ENCODE measurements at places on chromosomes 13 and 19.

GRCh38 chr13:98923641-98924397 is 54.0 kb downstream of the DOCK9 start:
- no peak for DNase-seq

GRCh38 chr13:110329798-110330461 is 22.8 kb downstream of the COL4A2 start:
- no peak for DNase-seq

- no peak for DNase-seq
These were observed 1092.9 kb downstream of the SLITRK5 start for GRCh38 chr13:88764103-88764502.

DNA sequence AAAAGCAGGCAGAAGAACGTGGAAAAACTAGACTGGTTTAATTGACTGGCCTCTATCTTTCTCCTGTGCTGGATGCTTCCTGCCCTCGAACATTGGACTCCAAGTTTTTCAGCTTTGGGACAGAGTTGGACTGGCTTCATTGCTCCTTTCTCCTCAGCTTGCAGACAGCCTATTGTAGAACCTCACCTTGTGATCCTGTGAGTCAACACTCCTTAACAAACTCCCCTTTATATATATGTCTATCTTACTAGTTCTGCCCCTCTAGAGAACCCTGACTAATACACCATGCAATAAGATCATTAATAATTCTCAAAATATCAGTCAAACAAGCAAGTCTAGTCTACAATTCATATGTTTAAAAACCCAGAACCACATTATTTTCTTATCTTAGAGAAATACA is 662.4 kb downstream of the TBC1D4 start:
- DNase-seq = no peak

GRCh38 chr13:59210543-59210942 is 953.2 kb downstream of the DIAPH3 start:
- DNase-seq = no peak

- DNase-seq = no peak
These were observed 18.6 kb upstream of the ADPRHL1 start for GRCh38 chr13:113471844-113472243.

- no peak for DNase-seq
These were observed 17.7 kb downstream of the WTIP start for GRCh38 chr19:34499155-34499834.

DNA sequence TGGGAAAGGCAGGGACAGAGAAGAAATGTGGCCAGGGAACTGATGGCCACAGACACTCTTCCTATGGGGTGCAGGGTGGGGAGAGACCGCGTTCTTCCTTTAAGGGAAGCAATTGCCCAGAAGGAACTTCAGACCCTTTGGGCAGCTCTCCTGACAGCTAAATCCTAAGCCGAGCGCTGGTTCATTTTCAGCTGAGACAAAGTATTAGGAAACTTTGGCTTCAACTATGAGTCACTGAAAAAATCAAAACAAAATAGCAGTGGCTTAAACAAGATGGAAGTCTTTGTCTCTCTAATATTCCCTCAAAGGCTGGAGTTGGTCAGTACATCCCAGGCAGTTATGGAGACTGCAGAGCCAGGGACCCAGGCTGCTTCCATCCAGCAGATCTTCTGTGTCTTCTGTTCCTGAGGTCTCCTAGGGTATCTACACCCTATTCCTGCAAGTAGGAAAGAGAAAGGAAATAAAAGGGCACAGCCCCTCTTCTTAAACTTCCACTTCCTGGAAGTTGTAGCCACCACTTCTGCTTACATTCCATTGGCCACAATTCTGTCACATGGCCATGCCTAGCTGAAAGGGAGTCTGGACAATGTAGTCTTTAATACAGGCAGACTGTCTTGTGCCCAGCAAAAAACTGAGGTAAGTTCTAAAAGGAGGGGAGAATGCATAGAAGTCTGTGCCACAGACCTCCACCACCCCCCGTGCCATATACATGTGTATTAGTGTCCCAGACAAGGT is 163.5 kb downstream of the KATNAL1 start:
- DNase-seq = no peak

DNA sequence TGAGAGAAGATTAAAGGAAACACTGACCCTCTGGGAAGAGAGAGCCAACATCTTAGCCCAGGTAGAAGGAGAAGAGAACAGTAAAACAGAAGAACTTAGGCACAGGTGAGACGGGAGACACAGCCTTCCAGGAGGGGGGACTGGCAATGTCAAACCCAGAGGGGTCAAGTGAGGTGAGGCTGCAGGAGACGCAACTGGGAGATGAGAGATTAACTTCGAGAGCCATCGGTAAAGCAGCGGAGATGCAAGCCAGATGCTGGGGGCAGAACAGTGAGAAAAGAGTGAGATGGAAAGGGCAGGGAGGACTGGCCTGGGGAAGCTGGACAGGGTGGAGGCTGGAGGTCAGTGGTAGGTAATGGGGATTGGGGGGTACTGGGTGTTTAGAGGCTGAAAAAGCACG is 5.2 kb downstream of the INSR start:
- DNase-seq = no peak

- DNase-seq = no peak
These were observed 134.4 kb downstream of the USP12 start for GRCh38 chr13:27037171-27037570.

DNA sequence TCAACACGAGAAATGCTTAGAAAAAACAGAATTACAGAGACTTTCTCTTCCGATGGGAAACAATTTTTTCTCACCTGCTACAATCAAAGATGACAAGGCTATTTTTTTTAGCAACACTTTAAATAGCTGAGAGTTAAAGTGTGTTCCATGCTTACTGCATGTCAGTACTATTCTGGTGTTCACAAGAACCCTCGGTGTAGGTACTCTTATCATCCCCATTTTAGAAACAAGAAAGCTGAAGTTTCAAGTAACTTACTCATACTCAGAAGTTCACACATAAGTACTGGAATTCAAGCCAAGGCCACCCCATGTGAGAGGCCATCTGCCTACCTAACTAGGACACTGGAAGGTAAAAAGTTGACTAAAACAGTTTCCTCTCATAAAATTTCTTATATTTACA is 9.0 kb upstream of the TNFRSF19 start:
- DNase-seq = no peak

DNA sequence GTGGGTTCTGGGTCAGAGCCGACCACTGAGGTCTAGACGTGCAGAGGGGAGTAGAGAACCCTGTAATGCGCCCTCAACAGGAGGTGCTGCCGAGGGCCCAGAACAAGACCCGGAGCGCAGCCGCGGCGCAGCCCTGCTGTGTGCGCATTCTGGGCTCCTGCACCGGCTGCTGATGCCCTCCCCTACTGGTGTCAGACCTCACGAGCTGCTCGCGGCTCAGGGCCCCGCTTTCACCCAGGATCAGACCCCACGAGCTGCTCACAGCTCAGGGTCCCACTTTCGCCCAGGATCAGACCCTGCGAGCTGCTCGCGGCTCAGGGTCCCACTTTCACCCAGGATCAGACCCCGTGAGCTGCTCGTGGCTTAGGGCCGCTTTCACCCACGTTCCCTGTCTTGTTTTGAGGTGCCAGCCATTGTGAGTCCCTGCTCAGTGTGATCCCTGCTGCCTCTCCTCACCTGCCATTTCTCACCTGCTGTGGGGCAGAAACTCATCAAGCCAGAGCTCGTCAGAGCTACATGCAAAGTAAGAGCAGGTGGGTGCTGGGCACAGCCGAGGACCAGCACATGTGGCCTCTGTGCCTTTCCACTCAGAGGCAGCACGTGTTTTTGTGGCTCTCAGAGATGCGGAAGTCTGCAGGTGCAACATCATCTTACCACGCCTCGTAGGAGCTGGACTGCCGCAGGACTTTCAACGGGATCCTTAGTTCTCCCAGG is 47.0 kb upstream of the C13orf46 start:
- DNase-seq = no peak

DNA sequence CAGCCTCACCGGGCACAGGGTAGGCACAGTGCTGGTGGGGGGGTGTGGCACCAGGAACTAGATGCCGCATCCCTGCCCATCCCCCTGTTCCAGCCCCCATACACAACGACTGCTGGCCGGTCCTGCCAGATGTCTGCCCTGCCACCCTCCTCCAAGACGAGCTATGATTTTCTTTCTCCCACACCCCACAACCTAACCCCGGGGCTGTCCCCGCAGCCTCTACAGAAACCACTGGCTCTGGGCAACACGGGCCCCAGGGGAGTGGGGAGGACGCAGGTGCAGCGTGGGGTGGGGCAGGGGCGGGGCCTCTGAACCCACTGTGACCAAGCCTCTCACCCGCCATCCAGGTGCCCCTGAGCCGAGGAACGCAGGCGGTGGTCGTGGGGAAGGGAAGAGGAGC is 15.5 kb downstream of the PGLS start:
- no peak for DNase-seq

DNA sequence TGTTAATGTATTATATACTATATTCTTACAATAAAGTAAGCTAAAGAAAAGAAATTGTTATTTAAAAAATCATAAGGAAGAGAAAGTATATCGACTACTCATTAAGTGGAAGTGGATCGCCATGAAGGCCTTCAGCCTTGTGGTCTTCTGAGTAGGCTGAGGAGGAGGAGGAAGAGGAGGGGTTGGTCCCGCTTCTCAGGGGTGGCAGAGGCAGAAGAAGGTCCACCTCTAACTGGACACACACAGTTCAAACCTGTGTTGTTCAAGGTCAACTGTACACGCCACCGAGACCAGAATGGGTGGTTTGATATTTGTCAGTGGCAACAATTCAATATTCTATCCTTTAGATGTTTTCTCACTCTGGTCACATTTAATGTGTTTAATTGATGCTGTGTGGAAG is 67.2 kb downstream of the ALOX5AP start:
- no peak for DNase-seq

DNA sequence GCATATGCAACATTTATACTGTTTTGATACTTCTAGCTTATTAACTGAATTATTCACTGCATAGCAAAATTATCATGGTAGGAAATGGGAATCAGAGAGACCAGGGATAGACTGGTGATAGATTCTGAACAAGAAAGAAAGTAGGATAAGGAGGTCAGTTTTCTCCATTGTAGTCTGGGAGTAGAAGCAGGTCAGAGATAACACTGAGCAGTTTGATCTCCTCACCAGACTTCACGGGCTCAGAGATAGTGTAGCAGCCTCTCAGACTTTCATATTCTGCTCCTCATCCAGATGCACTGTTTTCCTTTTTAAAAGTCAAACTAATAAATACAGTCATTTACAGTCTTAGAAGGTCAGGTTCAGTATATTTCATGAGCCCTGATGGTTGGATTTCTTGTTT is 56.0 kb upstream of the MYO16 start:
- DNase-seq = no peak

DNA sequence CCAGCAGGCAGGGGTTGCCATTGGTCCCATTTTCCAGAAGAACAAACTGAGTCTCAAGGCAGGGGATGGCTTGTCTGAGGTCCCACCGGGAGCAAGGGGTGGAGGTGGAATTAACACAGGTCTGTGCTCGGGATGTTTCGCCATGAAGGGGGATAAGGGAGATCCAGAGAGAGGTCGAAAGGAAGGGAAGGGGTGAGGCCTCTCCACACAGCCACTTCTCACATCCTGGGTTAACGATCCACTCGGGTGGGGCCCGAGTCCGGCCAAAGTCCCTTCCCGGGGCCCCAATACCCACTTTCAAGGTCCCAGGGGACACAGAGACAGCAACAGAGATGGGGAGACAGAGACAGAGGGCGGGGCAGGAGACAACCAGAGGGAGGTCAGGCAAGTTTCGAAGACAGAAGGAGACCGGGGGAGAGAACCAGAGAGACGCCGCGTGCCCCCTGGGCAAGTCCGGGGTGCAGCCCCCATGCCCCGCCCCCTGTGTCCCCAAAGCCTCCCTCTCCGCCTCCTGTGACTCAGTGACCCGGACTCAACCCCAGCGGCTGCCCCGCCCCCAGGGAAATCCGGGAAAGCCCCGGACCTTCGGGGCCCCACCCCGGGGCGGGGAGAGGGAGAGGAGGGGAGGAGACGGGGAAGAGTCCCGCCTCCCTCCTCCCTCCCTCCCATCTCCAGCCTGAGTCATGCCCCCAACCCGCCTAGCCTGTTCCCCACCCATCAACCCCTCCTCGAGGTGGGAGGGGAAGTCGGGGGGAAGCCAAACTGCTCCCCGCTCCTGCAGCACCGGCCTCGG is 1.4 kb upstream of the BCL3 start:
- DNase-seq = peak; percentile 96

GRCh38 chr13:39302820-39303219 is 264.6 kb downstream of the NHLRC3 start:
- DNase-seq = no peak

- no peak for DNase-seq
These were observed 795.0 kb downstream of the DIAPH3 start for GRCh38 chr13:59368693-59369092.

DNA sequence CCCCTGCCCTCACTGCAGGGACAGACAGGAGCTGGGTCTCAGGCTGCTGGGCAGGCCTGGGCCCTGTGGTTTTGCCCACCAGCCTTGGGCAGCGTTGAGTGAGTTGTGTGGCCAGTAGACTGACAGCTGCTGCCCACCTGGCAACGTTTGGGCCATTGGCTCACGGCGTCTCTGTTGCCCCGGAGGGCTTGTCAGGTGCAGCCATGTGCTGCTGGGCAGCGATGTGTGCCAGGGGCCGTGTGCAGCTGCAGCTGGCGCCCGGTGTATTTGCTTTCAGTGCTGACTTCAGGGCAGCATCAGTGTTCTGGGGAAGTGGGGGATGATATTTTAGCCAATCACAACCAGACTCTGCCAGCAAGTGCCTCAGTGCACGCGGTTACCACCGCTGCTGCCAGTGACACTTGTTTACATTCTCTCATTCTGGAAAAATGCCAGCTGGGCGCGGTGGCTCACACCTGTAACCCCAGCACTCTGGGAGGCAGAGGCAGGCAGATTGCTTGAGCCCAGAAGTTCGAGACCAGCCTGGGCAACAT is 10.6 kb downstream of the FZR1 start:
- DNase-seq = no peak

GRCh38 chr13:25764378-25764777 is 287.4 kb downstream of the SHISA2 start:
- no peak for DNase-seq

DNA sequence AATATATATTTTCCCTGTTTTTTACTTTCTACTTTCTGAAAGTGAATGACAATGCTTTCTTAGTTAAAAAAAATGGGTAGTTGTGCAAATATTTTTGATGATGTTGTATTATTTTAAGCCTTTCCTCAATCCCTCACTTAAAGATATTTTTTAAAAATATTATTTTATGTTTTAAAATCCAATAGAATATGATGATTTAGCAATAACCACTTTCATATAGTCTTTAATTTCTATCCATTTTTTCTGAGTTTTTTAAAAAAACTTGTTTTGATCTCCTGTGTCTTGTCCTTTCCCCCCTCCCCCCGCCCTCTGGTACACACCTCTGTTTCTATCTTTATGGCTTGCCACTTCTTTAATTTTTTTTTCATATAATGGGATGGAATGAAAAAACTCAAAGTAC is 362.0 kb upstream of the SLITRK6 start:
- no peak for DNase-seq

- DNase-seq = no peak
These were observed 915.9 kb downstream of the PCDH17 start for GRCh38 chr13:58547419-58547818.

DNA sequence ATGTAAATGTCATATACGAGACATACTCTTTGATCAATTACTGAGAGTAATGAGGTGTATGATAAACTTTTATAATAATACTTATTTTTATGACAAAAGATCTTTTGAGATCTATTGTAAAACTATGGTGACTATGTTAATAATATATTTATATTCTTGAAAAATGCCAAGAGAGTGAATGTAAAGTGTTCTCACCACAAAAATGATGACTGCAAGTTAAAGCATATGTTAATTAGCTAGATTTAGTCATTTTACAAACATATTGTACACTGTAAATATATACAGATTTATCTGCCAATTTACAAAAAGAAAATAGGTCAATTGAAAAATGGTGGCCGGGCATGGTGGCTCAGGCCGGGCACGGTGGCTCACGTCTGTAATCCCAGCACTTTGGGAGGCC is 81.0 kb downstream of the GPC6 start:
- DNase-seq = no peak
